ENCODE measurements at places on chromosomes 5 and 9.

- DNase-seq, result no peak
These were observed 20.2 kb downstream of the HNRNPH1 start for GRCh38 chr5:179603308-179603707.

DNA sequence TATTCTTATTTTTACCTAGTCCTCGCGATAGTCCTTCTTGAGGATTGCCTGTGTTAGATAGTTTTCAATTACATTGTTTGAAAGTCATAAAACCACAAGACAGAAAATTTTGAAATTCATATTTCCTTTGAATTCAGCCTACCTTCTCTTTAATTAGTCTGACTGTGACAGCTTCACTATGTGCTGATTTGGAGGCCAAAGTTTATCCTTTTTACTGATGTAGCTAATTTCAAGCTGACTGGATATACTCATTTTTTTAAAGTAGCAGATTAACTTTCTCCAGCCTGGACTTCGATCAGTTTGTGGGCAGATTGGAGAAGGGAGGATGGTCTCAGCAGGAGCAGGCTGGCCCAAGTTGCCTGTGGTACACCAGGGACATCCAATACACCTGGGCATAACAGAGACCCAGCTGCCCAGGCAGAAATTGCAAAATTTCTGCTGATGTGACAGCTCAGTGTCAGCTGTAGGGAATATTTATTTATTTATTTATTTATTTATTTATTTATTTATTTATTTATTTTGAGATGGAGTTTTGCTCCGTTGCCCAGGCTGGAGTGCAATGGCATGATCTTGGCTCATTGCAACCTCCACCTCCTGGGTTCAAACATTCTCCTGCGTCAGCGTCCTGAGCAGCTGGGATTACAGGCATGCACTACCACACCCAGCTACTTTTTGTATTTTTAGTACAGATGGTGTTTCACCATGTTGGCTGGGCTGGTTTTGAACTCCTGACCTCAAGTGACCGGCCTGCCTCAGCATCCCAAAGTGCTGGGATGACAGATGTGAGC, 24.2 kb downstream of the AGXT2 start:
- no peak for DNase-seq

GRCh38 chr5:103743421-103743820, 180.8 kb upstream of the NUDT12 start:
- no peak for DNase-seq

DNA sequence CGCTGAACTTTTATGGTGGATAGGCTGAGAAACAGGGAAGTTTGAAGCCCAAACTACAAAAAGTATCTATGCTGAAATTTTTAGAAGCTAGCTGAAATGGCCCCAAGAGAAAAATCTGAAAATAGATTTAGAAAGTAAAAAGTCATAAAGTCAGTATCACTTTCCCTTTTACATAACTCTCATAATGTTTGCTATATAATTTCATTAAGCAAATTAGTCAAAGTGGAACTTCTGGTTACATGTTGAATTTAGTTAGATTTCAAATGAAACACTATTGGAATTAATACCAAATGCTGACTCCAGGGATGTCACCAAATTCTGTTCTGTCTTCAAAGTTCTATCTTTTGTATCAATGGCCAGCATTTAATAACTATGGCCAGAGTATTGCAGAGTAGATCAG, 126.9 kb downstream of the TTC39B start:
- no peak for DNase-seq

DNA sequence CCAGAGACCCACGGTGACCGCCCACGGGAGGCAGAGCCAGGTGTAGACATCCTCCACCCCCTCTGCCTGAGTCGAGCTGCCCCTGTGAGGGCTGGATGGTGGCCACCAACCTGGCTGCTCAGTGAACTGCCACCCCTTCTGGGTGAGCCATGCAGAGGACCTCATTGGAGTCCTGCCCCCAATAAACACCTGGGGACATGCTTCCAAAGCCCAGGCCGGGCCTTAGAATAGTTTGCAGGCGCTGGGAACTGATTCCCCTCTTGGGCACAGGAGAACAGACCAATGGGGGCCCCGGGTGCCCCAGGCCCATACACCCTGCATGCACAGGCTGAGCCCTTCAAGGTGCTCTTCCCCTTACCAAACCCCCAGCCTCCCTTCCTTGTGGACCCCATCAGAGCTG, 38.1 kb upstream of the GFPT2 start:
- DNase-seq, result no peak

- no peak for DNase-seq
These were observed 12.8 kb downstream of the C9orf72 start for GRCh38 chr9:27560457-27560856.

- no peak for DNase-seq
These were observed 23.0 kb upstream of the JAK2 start for GRCh38 chr9:4962085-4962484.

DNA sequence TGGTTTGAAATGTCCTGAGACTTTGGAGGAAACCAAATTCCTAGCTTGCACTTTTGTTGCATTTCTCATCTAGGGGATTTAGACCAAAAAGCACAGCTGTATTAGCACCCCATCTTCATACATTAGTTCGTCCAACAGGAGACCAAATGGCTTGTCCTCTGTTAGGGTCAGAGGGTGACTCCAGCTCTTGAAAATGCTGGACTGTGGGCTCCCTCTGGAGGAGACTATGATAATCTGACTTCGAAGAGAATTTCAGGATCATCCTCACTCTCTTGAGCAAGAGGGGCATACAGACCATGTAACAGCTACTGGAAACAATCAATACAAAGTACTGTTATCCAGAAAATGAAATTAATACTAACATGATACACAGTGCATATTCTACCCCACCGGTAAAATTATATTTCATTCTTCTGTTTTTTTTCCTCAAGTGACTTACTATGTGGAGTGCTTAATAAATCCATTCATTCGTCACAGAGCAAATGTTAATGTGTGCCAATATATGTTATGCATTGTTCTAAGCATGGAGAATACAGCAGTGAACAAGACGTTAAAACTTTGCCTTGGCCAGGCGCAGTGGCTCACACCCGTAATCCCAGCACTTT, 63.7 kb upstream of the PPP2CA start:
- no peak for DNase-seq

DNA sequence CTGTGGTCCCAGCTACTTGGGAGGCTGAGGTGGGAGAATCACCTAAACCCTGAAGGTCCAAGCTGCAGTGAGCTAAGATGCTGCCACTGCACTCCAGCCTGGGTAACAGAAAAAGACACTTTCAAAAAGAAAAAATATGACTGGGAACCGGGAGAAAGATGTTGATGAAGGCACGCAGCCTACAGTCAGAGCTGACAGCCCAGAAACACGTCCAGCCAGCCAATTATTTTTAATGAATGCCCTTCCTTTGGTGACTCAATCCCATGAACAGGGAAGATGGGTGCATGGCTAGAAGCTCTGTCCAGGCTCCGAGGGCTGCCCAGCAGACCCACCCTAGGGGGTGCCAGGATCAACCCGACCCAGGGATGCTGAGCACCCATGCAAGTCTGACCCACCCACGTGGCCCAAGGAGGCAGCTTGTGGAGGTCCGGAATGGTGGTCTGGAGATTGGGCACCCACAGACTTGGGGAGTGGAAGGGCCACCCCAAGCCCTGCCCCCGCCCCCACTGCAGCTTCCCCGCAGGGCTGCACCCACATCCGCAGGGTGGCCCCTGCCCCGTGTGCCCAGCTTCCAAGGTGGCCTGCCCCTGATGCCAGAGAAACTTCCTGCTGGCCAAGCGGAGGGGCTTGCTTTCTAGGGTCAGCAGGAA, 51.0 kb downstream of the ADAMTS2 start:
- DNase-seq, result no peak

DNA sequence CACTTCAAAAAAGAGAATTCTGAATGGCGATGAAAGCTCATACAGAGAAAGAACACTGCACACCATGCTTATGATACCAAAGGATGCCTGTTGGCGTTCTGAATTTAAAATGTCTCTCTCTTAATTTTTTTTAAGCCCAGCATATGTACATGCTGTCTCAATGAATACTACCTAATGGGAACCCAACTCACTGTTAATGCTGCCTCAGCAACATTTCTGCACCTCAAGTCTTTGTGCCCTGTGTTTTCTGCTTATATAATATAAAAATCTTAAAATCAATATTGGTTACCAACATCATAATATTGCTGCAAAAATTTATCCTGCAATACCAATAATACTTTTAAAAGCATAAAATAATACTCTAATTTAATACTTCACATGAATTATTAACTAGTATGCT, 44.1 kb upstream of the POU5F2 start:
- no peak for DNase-seq

DNA sequence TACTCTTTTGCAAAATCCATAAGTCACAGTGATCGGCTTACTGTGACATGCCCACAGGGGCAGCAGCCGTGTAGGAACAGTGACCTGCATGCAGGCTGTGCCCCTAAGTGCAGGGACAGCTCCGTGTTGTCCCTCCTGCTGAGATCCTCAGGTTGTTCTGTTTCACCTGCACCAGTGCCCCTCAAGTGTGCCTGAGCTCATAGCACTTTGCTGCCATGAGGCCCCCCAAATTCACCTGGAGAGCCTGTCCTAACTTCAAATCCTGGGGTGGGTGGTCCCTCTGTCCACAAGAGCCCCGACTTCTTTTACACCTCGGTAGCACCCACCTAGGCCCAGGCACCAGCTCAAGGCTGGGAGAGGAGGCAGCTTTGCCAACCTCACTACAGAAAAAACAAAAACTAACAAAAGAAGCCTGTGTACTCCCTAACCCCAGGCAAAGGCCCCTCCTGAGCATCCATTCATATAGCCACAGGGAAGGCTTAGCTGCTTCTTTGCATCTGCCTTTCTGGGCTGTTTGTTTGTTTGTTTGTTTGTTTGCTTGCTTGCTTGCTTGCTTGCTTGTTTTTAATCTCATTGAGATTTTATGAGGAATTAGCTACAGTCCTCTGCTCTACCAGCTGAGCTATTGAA, 214.5 kb downstream of the AUH start:
- no peak for DNase-seq

DNA sequence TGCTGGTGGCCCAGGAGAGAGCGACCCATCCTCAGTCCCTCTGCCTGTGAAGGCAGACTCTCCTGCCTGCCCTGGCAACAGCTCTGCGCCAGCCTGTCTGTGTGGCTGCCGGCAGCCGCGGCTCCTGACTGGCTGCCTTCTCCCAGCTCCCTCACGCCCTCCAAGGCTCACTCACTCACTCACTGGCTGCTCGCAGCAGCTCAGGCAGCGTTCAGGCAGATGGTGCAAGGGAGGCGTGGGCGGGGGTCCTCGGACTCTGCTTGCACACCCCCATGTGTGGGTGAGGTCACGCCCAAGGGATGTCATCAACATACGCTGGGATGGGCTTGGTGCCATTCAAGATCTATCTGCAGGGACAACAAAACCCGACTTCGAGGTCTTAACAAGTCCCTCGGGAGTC, 66.7 kb downstream of the DAB2IP start:
- DNase-seq, result no peak

DNA sequence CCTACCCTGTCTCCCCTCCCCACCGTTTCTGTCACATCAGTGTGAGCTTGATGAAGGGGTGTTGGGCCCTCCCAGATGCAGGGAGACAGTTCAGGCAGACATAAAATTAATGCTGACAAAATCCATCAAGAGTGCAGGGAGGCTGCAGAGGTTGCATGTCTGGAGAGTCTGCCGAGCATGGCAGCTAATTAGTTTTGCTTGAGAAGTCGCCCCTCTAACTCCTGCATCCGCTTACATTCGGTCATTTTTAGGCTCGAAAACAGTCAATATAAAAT, 44.9 kb downstream of the GALNT12 start:
- DNase-seq, result no peak

- no peak for DNase-seq
These were observed 439.0 kb downstream of the CSNK1G3 start for GRCh38 chr5:123950701-123951581.

DNA sequence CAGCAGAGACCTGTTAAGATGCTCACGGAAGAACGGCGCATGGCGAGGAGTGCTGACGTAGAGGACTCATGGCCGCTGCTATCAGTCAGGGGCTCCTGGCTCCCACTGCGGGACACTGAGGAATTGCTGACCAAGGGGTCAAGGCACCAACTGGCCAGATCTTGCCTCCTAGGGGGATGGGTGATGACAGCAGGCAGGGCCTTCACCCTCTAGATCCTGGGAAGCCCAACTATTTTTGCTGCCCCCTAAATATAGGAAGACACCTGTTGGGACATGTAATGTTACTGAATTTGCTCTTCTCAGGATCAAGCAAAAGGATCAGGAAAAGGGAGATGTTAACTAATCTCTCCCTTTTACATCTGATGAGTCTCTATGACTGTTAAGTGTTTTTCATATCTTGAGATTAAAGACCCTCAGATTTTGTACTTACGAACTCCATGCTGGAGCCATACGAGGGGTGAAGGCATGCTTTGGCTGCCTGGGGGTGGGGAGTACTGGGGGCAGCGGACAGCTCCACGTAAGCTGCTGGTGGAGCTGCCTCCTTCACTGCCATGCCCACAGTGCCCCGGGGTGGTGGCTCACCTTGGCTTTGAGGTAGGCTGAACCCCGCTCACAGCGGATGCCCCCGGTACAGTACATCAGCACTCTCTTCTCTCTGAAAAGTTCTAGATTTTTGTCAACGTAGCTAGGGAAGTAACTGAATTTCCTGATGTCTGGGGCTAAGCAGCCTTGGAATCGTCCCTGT, 28.1 kb downstream of the TSTD2 start:
- DNase-seq, result no peak

- DNase-seq, result no peak
These were observed 75.4 kb downstream of the OSMR start for GRCh38 chr5:38921174-38921573.

DNA sequence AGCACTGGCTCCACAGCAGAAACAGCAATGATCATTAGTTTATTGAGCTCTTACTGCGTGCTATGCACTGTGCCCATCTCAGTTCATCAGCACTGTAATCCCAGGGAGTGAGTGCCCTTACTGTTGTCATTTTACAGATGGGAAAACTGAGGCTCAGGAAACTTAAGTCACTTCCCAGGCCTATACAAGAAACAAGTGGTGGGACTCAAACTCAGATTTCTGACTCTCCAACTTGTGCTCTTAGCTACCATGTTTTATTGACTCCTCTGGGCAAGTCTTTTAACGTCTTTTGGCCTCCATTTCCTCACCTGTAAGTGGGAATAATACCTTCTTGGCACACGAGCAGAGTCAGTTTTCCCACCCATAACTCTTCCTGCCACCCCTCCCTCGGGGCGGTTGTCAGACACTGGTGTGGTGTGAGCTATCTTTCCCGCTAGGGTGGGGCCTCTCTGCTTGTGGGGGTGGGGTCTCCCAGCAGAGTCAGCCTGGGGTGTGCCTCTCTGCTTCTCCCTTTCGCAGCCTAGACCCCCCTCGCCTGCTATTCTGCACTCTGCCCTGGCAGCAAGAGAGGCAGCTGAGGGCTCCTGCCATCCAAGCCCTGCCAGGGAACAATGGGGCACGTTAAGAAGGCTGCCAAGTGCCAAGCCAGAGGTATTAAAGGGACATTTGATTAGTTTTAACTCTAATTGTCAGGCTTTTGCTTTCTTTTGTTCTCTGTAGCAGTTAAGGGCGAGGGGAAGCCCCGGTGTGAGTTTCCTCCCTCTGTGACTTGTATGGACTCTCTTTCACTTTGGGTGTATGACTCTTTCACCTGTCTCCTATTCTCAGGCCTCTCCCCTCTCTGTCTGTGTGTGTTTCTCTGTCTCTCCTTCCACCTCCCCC, 12.1 kb downstream of the GALNT10 start:
- peak; percentile 36 for DNase-seq

- DNase-seq, result no peak
These were observed 29.8 kb downstream of the MYO10 start for GRCh38 chr5:16906255-16906654.
